Psoas muscle (tissue), 8 donors: ENCODE measurements at places on chromosomes 2 and 18. TPM values are rescaled to one million over a fixed set of nuclear protein-coding genes. Genes with fewer than 3 reads are reported as not detected.
A peak's percentile ranks its signal among the peaks of the same experiment; 100 is the strongest.

DNA sequence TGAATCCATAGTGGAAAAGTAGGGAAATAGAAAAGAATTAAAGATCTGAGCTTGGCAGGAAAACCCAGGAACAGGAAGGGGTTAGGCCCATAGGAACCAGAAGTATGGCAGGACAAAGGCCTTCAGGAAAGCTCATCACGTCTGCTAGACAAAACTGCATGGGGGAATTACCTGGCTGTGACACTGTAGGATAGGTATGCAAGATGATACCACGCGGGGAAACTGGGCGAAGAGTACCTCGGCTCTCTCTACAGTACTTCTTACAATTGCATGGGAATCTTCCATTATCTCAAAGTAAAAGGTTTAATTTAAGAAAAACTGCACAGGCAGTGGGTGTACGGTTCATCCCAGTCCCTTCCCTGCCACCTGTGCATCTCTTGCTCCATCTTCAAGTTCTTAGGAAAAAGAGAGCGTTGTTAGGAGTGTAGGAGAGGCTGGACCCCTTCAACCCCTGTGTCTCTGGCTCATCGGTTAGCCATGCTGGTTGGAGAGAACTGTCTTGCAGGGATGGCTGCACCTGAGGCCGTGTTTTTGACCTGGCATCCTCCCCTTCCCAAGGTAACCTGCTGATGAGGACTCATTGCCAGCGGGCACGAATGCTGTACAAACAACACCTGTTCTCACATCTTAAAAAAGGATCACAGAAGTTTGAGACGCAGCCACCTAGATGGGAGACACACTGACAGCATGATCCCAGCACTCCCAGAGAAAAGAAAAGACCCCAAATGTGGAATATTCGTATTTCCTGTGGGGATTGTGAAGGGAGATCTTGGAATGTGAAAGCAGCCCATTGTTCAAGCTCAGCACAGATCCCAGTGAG lies 120.5 kb upstream of the COPS8 start:
- DNase-seq: no peak

- DNase-seq: no peak
Observed at GRCh38 chr18:13540477-13541182, 185.7 kb downstream of the FAM210A start.

GRCh38 chr2:38290332-38290731 lies 86.7 kb downstream of the ATL2 start:
- DNase-seq: no peak

- no peak for DNase-seq
Observed at GRCh38 chr2:64212801-64213321, 68.6 kb upstream of the PELI1 start.

GRCh38 chr2:206873423-206873822 lies 65.9 kb upstream of the CPO start:
- DNase-seq: no peak

DNA sequence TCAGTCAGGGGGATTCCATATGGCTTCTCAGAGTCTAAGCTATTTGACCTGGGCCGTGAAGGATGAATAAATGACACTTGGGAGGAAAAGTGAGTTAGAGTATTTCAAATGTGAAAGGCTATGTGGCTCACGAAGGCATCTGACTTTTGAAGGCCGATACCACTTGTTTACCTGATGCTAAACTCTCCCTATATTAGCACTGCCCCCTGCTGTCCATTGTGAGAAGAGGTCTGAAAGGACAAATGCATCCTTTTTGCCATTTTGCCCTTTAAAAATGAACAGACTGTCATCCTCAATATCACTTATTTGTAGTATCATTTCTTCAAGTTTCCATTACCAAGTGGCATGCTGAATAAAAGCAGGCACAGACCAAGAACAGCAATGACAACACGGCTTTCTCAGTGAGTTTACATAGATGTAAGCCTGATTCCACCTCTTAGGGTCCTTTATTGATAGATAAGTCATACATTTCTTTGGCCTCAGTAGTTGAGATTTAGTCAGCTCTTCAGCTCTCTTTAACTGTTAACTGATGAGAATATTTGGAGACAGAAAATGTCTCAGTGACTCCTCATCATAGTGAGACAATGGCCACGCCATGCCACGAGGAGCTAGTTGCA lies 40.1 kb downstream of the DOCK10 start:
- DNase-seq: no peak

DNA sequence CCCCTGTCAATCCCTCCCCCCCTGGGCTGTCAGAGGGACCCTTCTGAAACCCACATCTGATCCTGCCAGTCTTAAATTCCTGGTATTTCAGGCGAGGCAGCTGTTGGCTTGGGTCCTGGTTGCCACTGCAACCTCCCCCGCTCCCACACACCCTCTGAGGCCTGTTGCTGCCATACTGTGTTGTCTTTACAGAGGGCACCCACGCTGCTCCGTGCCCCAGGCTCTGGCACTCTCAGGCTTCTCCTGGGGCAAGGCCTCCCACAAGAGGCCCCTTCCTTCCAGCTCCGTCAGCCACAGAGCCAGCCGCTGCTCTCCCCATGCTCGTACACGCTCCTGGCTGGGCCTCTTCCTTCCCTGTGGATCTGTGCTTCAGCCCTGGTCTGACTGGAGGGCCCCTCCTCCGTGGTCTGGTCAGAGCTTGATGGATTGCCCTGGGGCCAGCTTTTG lies 8.6 kb downstream of the CABLES1 start:
- DNase-seq: no peak

DNA sequence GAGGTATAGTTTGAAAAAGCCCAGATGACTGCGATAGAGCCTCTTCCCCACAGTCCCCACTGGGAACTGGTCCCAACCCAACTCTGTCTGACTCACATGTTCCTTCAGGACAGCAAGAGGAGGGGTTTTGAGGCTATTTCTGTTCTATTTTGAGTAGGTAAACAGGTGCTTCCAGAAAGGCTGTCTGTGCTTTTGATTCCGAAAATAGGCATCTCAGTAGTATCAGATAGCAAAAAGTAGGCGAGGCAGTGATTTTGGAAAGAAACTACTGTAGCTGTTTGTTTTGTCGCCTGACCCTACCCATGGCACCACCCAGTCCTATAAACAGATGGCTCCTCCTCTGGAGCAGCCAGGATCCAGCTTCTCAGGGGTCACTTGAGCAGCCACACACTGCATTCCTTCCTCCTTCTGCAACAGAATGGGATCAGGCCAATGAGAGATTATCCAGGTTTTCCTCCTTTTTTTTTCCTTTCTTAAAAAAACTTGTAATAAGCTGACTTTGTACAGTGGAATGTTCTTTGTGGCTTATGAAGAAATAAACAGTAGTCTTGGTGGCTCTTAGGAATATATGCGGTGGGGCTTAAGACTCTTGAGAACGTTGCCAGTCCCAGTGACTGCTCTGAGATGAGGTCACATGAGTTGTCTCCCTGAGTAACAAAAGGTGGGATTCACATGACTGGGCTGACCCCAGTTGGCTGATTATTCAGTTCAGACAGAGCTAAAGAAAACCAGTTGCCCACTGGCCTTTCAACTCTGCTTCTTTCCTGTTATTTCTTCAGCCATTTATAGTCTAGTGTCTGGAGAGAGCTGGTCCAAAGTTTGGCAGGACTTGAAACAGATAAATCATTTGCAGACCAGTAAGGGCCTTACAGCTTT lies 98.6 kb downstream of the KCNS3 start:
- DNase-seq: peak; percentile 78

The CIB4 gene
- not detected for total RNA-seq

The MAIP1 gene
- 32.8 TPM for total RNA-seq

The NYAP2 gene
- total RNA-seq: 0.56 TPM
